ENCODE measurements at places on chromosomes 1 and 21. TPM values are rescaled to one million over a fixed set of nuclear protein-coding genes. Genes with fewer than 3 reads are reported as not detected.

- no peaks in the 10 kb centered on the region for H3K36me3 ChIP-seq
- H3K27me3 ChIP-seq = no peaks in the 10 kb centered on the region
- DNase-seq = no peak
- no peak overlapping the region for H3K4me3 ChIP-seq
- peaks cover 15% of the 10 kb centered on the region for H3K4me1 ChIP-seq
These were observed 75.8 kb downstream of the RHOU start for GRCh38 chr1:228810878-228811711.

DNA sequence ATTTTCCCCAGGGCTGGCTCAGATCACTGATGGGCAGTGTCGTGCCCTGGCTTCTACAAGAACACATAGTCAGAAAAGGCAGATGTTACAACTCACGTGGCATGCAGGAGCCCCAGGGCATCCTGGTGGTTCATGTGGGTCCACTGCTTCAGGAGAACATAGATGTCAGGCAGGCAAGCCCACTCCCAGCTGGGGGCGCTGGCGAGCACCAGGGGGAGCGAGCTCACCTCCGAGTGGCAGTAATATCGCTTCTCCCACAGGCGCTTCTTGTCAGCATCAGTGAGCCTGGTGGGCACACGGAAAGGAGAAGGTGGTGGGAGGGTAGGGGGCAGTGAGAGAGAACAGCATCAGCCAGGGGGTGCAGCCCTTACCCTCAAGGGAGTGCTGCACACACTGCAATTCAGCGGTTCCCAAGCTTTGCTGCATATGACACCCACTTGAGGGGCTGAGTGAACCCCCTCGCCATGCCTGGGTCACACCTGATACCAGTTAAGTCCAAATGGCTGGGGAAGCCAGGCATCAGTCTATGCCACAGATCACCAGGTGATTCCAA, 34.3 kb upstream of the PPP1R15B start:
- peak; percentile 61 for DNase-seq
- H3K27ac ChIP-seq = peak overlapping the region; percentile 68
- no peaks in the 10 kb centered on the region for H3K27me3 ChIP-seq
- no peak overlapping the region for H3K4me3 ChIP-seq
- H3K36me3 ChIP-seq = peaks cover 4% of the 10 kb centered on the region
- H3K4me1 ChIP-seq = peaks cover 5% of the 10 kb centered on the region

- H3K36me3 ChIP-seq = no peaks in the 10 kb centered on the region
- H3K27me3 ChIP-seq = no peaks in the 10 kb centered on the region
- H3K4me3 ChIP-seq = no peak overlapping the region
- H3K27ac ChIP-seq = no peak overlapping the region
- DNase-seq = no peak
These were observed 53.6 kb upstream of the RAP1A start for GRCh38 chr1:111565968-111566367.

GRCh38 chr1:227766015-227766634, 30.9 kb downstream of the SNAP47 start:
- H3K4me3 ChIP-seq = peak overlapping the region; percentile 62
- peaks cover 13% of the 10 kb centered on the region for H3K36me3 ChIP-seq
- H3K4me1 ChIP-seq = peaks cover 52% of the 10 kb centered on the region
- H3K27ac ChIP-seq = no peak overlapping the region
- DNase-seq = peak; percentile 88

- DNase-seq = no peak
- H3K36me3 ChIP-seq = no peaks in the 10 kb centered on the region
- peak overlapping the region; percentile 41 for H3K27ac ChIP-seq
These were observed 8.3 kb downstream of the IL24 start for GRCh38 chr1:206905295-206906164.

- peak within 1 kb of the TSS; percentile 92 for H3K4me3 ChIP-seq
- peak within 1 kb of the TSS; percentile 84 for H3K27ac ChIP-seq
- no peaks in the 10 kb centered on the region for H3K27me3 ChIP-seq
- peak; percentile 97 for DNase-seq
These were observed at the start of the genes AKR7A2 and SLC66A1 for GRCh38 chr1:19311931-19312781. Gene AKR7A2 (minus strand): TSS chr1:19312144. CDS start chr1:19312124, 20 bp downstream. Gene SLC66A1 (plus strand): TSS chr1:19312326. CDS start chr1:19317678, 5,352 bp downstream.

OPRD1 gene
- not detected for total RNA-seq

PKLR gene
- total RNA-seq = not detected

RGS16 gene
- 102 TPM for total RNA-seq

UBL4B gene
- not detected for total RNA-seq

FCRL3 gene
- 33.7 TPM for total RNA-seq
